ENCODE measurements at places on chromosomes 11 and 22.
A peak's percentile ranks its signal among the peaks of the same experiment; 100 is the strongest.

GRCh38 chr11:130832566-130833425, 83.5 kb downstream of the SNX19 start:
- no peak overlapping the region for H3K4me3 ChIP-seq
- no peaks in the 10 kb centered on the region for H3K4me1 ChIP-seq
- no peak overlapping the region for H3K27ac ChIP-seq
- no peaks in the 10 kb centered on the region for H3K27me3 ChIP-seq
- DNase-seq, result no peak

DNA sequence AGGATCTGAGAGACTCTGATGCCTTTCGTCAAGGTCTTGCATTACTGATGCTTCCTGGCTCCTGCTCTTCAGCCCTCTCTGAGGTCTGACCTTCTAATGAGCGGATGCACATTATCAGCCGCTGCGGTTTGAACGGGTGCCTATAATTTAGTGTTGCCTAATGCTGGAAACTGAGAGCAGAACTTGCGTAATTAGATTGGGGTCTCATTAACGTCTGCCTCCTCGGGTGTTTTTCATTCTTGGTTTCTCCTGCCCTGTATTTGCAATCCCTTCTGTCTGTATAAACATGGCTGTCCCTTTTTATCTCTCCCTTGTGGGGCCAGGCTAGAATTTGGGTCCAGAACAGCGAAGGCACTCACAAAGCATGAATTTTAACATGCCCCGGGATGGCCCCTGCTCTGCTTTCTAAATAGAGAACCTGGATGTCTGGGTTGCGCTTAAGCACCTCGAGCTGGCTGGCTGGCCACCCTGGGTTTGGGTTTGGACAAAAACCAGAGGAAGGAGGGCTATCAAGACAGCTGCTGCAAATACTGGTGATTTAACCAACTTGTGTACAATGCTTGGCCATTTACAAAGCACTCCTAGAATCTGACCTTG, 118.6 kb downstream of the TIMP3 start:
- no peaks in the 10 kb centered on the region for H3K4me1 ChIP-seq
- no peaks in the 10 kb centered on the region for H3K36me3 ChIP-seq
- no peak overlapping the region for H3K27ac ChIP-seq

GRCh38 chr11:77403211-77403610, 70.7 kb downstream of the PAK1 start:
- H3K4me1 ChIP-seq, result peaks cover 3% of the 10 kb centered on the region
- H3K36me3 ChIP-seq, result no peaks in the 10 kb centered on the region
- H3K27ac ChIP-seq, result peak overlapping the region; percentile 1
- DNase-seq, result no peak
- no peaks in the 10 kb centered on the region for H3K27me3 ChIP-seq

DNA sequence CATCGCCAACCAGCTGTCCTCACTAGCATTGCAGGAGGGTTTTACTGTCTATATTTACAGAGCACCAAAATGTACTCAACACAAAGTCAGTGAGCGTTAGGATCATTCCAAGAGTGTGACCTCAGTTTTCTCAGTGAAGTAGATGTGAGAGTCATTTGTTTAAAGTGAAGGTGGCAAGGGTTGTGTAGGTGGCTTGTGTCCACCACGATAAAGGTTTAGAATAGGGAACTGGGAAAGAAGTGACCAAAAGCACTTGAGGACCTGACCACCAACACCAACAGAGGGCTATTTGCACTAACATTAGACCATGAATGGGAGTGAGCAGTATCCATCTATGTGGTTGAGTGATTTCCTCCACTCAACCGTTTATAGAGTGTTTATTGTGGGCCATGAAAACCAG, 152.5 kb upstream of the POU2AF2 start:
- H3K4me1 ChIP-seq, result no peaks in the 10 kb centered on the region
- no peak for DNase-seq
- no peak overlapping the region for H3K4me3 ChIP-seq
- H3K27ac ChIP-seq, result no peak overlapping the region
- H3K27me3 ChIP-seq, result no peaks in the 10 kb centered on the region
